ENCODE measurements at places on chromosomes 1 and 21.
A peak's percentile ranks its signal among the peaks of the same experiment; 100 is the strongest.

- no peak for DNase-seq
Measured at GRCh38 chr1:78678324-78678723, 28.7 kb downstream of the IFI44 start.

GRCh38 chr1:112643080-112643479, 23.4 kb downstream of the CAPZA1 start:
- DNase-seq: no peak

DNA sequence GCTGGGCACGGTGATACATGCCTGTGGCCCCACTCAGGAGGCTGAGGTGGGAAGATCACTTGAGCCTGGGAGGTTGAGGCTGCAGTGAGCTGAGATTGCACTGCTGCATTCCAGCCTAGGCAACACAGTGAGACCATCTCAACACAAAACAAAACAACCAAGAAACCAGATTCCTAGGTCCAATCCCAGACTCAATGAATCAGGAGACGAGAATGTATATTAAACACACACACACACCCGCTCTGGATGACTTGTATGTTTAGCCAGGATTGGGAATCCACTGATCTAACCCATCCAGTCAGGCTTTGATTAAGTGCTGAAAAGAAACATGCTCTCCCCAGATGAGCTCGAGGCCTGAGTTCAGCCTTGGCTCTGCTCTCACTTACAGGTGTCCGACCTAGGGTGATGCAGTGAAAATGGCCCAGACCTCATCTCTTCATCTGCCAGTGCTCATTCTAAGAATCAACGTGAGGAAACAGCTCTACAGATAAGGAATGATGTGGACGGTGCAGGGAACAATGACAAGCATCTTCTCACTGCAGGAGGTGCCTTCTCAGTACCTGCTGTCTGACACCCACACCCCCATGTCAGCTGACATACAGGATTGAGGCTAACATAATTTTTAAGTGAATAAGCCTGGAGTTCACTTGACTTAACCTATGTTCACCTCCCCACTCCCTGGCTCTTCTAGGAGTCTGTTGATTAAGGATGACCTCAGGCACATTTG, 15.3 kb upstream of the SRSF4 start:
- no peak for DNase-seq

DNA sequence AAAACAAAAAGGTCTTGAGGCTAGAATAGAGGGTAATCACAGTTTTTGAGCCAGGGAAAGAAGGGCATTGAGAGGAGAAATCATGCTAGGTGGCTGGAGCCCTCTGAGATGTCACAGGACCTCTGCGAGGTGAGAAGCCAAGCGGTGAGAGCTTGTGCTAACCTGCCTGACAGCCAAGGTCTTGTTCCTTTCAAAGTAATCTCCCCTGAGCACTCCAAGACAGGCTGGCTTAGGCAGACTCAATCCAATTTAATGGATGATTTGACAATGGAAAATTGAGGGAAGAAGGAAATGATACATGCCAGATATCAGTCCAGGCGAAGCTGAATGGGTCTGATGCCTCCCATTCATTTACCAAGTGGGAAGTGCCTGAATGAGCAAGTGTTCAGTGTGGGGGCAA, 311.9 kb upstream of the PTBP2 start:
- DNase-seq: no peak

- DNase-seq: no peak
Measured at GRCh38 chr1:101002551-101002950, 23.0 kb downstream of the DPH5 start.

DNA sequence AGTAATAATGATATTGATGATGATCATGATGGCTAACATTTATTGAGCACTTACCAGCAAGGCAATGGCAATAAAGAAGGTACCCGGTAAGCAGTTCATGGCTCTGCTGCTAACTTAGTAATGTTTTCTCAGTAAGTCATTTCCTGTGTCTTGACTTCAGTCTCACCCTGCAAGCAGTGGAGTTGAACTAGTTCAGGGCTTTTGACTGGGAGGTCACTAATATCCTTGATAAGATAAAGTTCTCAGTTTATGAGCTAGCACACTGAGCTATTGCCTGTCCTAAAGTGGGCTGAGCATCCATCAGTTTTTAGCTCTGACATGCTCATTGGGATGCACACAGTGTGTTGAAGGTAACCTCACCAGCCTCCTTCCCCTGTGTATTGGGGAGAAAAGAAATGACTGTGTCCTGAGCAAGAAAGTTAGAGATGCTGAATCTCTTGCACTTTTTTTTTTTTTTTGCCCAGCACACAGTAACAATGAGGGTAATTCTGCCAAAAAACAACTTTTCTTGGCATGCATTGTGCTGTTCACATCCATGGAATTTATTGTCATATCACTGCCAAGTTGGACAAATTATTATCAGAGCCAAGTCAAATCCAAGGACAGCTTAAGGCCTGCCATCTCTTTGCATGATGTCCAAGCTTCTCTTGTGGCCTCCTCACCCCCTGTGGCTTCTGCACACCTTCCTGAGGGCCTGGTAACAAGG, 55.5 kb upstream of the GADD45A start:
- DNase-seq: no peak

DNA sequence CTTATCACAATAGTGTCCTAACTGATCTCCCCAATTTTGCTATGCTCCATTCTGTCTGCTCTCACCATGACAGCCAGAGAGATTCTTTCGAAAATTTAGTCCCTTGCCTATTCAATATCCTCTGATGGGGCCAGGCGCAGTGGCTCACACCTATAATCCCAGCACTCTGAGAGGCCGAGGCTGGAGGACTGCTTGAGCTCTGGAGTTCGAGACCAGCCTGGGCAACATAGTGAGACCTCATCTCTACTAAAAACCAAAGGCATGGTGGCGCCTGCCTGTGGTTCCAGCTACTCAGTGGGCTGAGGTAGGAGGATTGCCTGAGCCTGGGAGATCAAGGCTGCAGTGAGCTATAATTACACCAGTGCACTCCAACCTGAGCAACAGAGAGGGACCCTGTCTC, 16.1 kb upstream of the PDZK1IP1 start:
- no peak for DNase-seq

DNA sequence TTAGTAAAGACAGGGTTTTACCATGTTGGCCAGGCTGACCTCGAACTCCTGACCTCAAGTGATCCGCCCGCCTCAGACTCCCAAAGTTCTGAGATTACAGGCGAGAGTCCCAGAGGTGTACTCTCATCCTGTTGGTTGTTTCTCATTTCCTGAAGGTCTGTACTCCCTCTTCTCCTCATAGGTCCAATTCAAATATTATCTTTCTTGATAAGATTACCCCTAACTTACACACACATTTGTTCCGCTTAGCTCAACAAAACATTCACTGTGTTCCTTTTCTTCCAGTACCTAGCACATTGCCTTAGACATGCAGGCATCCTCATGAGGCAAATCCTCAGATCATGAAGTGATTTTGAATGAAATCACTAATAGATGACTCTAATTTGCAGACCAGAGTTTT, 72.4 kb upstream of the SSX2IP start:
- no peak for DNase-seq

DNA sequence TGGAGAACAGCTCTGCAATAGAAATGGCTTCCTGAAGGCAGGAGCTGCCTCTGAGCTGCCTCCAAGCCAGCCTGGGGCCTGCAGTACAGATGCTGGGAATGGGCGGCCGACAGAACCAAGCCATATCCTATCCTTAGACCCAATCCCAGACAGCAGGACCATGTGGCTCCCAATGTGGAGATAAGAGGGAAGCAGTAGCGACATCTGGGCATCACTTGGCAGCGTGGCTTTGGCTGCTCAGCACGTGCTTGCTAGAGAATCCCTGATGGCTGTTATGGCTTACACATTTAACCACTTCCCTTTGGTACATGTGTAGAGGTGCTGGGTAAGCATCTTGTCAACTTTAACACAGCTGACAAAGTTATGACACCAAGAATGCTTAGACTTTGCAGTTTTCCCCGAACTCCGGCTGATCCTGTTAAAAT, 87.7 kb downstream of the MAN1C1 start:
- DNase-seq: no peak

DNA sequence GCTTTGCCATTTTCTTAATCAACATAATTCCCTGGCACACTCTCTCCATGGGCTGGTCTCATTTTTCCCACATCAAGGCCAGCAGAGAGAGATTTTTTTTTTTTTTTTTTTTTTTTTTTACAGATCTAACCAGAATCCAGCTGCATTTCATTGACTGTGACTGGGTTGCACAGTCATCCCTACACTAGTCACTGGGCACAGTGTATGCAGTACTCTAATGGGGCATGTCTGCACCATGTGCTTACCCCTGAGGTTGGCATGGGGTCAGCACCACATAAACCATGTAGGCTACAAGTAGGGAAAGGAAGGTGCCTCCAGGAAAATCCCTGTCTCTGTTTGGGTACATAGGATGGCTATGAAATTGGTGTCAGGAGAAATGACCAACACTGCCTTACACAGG, 64.1 kb upstream of the LRP8 start:
- DNase-seq: no peak

DNA sequence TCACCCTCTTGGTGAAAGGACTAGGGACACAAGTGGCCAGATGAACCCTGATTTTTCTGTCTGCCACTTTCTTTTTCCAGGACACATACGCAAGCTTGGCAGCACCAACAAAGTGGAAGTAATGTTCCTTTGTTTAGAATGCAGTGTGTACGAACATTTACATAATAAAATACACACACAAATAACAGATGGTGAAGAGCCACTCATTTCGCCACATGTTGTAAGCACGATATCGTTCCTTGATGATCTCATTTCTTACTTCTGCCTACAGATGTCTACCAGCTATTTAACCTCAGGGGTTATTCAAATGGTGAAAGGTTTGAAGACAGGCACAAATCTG, 670.2 kb upstream of the CXADR start:
- no peak for DNase-seq

DNA sequence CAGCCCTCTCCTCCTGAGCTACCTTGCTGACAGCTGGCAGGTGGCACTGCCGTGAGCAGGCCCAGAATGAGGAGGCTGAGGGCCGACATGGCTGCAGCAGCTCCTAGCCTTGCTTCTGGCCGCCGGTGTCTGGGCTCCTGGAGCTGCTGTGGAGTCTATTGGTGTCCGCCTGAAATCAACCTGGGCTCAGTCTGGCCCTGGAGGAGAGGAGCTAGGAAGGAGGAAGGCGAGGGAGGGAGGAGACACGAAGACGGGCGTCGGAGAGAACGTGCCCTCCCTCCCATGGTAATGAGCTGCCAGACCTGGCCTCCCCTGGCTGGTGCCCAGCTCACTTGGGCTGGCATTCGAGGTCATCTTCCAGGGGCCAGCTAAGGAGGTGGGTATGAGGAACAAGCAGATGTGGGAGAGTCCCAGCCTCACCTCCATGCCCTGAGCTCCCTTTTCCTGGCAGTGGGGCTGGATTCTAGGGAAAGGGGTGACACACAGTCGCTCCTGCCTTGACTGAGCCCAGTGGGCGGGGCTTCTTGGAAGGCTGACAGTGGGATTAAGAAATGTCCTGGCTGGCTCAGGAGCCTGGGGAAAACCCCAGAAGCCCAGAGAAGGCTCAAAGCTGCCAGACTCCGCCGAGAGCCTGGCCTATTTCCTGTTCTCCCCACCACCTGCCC, at the start of gene PDZK1IP1:
PDZK1IP1 (minus strand) TSS at position 193 of the 665 bp plus-strand sequence; CDS start at position 89, 104 bp downstream.
- DNase-seq: no peak

GRCh38 chr1:80639777-80640533, 1160.8 kb upstream of the ADGRL2 start:
- no peak for DNase-seq

DNA sequence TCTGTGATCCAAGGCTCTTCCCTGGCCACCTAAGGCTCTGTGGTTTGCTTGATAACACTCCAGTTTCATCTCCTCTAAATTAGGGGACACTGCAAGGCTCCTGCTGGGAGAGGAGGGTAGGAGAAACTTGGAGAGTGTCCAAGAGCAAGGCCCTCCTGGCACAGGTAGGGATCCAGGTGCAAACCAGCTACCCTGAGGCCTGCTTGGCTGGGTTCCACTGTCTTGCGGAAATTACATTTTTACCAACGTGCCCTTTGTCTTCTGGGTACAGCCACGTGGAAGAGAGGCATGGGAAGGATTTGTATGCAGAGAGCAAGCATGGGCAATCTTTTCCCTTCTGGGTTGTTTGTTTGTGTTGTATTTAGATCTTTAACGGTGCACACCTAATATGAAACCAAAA, 132.5 kb downstream of the PRDM2 start:
- DNase-seq: no peak

- no peak for DNase-seq
Measured at GRCh38 chr1:105359457-105359856, 1609.8 kb downstream of the AMY1C start.

DNA sequence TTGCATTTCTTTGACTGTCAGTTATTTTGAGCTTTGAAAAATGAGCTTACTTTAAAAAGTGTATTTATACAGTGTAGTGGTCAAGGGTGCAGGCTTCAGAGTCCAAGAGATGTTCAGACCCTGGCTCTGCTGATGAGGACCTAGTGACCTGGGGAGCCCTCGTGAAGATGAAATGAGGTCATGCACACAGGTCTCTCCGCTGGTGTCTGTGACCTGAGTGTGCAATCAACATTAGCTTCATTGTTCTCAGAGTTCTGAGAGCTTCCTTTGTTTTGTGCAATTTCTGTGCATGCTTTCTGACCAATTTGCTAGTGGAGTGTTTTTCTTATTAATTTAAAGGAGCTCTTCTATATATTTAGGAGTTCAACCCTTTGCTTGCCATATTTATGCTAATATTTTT, 71.3 kb downstream of the RIPK4 start:
- DNase-seq: no peak

DNA sequence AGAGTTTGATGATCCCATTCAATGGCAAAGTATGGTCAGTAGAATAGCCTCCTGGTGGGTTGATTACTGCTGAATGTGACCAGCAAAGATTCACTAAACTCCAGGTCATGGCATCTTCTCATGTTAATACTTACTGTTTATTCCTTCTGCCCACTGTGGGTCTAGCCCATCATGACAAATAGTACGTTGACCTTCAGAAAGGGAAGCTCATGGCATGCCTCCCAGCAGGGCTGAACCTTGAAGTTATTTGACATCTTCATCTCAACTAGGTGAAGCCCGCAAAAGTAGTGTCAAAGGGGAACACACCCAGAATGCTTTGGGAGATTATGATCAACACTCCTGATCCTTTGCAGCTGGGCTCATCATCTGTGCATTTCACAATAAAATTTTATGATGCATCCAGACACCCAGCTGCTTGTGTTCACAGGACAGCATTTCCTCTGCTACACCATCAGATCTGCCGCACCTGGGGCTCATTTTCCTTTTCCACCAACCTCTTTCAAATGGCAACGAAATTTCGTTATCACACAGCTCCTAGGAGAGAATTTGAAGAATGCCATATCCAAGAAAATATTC, 49.6 kb downstream of the HLX start:
- no peak for DNase-seq

DNA sequence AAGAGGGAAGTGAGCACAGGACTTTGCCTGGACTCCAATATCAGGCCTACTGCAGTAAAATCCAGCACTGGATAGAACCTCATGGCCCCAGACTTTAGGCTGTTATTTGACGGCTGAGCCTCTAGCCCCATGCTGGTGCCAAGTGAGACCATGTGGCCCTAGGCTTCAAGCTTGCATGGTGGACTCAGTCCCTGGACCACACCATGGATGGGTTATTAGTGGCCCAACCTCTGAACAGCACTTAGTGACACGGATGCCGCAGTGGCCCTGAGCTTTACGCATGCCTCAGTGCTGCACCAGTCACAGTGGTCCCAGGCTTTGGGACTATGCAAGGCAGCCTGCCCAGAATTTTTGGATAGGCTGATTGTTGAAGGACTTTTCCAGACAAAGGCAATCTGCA, 13.0 kb downstream of the IFI44L start:
- no peak for DNase-seq

GRCh38 chr1:1290238-1290731, 10.0 kb downstream of the SCNN1D start:
- peak; percentile 46 for DNase-seq

Measured in stimulated activated CD4-positive, alpha-beta T cell treated with anti-CD3 and anti-CD28 coated beads, TNF-alpha, amount 100 ng/mL, for 4 hours (primary cell).